ENCODE measurements at places on chromosomes 6 and 20. TPM values are rescaled to one million over a fixed set of nuclear protein-coding genes. Genes with fewer than 3 reads are reported as not detected.

- no peak for DNase-seq
Observed at GRCh38 chr6:24031496-24031895, 94.5 kb upstream of the NRSN1 start.

GRCh38 chr20:51914758-51915157, 112.4 kb upstream of the SALL4 start:
- DNase-seq: no peak

DNA sequence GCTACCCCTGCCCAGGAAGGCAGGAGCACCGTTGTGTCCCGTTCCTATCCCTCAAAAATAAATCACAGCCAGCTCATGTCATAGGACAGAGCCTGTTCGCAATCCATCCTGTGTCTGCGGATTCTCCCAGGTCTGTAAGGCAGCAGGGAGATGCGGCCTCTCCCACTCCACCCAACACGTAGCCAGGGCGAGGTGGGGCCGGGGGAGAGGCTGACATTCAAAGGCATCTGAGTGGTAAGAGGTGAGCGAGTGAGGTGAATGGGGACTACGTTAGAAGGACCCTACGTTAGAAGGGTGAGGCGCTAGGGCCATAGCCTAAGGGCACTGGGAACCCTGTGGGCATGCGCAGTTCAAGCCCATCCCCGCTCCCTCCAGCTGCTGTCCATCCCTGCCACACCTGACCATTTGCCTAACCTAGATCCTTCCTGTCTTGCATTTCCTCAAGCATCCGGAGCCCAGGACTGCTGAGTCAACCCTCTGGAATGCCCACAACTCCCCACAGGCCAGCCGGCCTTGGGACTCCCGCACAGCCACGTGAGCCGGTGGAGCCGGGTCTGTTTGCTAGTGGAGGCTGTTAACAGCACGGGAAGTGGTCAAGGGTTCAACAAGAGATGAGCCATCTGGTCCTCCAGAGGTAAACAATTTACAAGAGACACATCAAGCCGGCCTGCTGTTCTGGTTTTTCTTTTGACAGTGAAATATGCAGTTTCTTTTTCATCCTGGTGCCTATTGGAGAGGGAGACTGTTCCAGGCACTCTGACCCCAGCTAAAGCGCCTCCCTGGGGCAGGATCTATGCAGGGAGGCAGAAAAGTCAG, 45.9 kb downstream of the RIPOR3 start:
- DNase-seq: peak; percentile 97

- no peak for DNase-seq
Observed at GRCh38 chr6:38861926-38862401, 146.9 kb downstream of the DNAH8 start.

GRCh38 chr6:121848523-121849255, 413.2 kb downstream of the GJA1 start:
- no peak for DNase-seq

DNA sequence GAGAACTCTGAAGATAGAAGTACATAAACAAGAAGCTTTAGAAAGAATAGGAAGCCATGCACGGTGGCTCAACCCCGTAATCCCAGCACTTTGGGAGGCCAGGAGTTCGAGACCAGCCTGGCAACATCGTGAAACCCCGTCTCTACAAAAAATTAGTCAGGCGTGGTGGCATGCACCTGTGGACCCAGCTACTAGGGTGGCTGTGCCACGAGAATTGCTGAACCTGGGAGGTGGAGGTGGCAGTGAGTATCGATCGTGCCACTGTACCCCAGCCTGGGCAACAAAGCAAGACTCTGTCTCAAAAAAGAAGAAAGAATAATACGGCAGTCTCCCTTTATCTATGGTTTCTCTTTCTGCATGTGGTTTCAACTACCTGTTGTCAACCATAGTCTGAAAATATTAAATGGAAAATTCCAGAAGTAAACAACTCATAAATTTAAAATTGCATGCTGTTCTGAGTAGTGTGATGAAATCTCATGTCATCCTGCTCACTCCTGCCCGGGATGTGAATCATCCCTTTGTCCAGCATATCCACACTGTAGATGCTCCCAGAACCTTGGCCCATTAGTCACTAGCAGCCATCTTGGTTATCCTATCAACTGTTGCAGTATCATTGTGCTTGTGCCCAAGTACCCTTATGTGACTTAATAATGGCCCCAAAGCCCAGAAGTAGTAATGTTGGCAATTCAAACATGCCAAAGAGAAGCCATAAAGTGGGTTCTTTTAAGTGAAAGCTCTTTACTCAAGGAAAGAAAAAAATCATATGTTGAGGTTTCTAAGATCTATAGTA, 22.1 kb downstream of the DEK start:
- no peak for DNase-seq

DNA sequence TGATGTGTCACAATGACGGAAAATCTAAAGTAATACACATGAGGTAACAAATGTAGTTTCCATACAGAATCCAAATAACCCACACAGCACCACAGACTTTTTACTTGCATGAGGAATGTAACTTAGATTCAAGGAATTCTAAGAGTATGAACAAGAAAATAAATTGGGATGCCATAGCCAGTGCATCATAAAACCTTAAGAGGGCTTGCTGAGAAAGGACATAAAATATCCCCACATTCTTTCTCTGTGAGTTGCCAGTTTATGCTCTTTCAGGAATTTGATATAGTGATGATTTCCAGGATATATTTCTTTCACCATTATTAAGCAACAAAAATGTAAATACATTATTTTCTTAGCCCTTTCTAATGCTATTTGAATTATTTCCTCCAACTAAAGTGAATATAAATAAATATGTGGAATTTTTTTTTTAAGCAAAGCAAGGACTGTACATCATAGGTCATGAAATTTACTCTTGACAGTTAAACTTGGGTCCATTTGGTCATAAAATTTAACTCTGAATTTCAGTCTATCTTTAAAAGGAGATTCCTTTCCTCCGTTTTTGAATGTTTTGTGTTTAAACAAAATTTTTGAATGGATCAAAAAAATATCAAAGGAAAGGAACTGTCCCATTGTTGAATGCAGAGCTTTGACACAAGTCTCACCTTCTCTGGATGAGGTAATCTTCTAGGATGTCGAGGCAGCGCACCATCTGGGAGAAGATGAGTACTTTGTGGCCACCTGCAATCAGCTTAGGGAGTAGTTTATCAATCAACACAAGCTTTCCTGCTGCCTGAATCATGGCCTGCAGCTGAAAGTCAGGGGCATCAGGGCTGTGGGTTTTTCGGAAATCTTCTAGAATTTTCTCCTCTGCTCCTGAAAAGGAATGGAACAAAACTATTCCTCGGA, 116.3 kb upstream of the EMILIN3 start:
- no peak for DNase-seq

DNA sequence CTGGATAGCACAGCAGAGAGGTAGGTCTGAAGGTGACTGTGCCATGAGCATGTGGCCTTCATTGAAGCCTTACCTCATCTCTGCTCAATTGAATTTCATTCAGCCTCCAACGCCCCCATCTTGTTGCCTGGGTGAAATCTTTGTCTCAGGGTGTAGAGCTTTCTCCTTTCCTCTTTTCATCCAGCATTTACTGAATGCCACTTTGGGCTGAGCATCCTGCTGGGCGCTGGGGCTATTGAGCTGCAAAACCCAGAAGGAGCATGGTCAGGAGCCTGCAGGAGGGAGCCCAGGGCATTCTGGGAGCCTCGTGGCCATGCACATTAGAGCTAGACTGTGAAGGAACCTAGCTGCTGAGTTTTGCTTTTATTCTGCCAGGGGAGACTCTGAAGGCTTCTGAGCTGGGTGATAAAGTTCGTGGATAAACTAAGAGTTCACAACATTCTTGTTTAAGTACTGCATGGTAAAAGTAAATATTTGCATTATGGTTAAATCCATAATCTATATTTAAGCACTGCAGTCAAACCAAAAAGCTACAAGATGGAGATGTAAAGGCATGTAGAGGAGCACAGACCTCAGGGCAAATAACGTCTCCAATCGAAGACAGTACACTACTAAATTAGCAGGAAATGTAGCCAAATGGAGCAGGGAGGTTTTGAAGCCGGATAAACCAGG, 13.2 kb upstream of the ASXL1 start:
- DNase-seq: no peak

DNA sequence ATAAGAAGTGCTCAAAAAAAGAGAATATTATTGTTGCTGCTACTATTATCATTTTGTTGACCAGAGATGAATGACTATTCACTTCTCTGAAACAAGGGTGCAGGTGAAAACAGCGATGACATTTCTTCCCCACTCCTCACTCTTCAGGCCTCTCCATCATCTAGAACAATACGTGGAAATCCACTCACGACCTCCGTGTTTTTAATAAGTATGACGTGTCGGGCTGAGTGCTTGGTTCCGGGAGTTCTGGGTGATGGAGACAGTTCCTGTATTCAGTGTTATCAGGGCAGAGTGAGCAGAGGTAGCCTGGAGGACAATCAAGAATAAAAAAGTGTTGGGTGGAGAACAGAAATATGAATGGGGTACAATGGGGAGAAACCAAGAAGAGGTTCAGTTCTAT, 130.0 kb upstream of the ZNF217 start:
- DNase-seq: no peak

- DNase-seq: no peak
Observed at GRCh38 chr6:6804843-6805615, 216.5 kb downstream of the LY86 start.

GRCh38 chr20:49285813-49286494, 8.1 kb upstream of the ZNFX1 start:
- no peak for DNase-seq

DNA sequence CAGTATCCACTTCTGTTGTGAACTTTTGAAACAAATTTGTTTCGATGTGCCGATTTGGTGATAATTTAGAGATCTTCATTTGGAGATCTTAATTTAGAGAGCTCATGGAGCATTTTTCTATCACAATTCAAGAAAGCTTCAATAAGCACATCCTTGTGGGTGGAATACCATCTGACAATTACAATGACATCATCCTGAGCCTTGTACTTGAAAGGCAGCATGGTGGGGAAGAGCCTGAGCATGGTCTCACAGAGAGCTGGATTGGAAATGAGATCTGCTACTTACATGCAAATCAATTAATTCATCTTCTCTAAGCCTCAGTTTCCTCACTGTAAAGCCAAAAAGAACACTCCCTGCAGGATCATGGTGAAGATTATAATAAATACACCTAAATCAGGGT, 75.9 kb downstream of the FRK start:
- no peak for DNase-seq

GRCh38 chr20:11158146-11158545, 484.3 kb upstream of the JAG1 start:
- no peak for DNase-seq

DNA sequence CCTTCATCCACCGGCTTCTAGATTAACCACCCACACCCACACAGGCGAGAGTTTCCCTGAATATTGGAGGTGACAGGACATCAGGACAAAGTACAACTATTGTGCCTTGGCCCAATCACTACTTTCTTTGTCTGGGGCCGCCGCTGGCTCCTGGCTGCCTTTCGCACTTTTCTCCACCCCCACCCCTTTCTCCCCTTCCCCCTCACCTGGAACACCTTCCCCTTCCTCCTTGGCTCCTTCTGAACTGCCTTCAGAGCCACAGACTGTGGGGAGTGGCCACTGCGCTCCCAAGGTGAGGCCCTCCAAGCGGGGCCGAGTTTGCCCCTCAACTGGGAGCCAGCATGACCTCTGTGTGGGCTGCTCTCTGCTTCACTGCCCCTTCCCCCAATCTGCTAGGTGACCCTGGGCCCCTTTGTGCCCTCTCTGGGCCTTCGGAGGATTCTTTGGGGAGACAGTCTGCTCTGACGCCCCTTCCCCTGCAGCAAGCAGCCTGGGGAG, 3.0 kb upstream of the VEGFA start:
- DNase-seq: peak; percentile 76

The COL12A1 gene
- polyA plus RNA-seq: 32.3 TPM

The MCHR2 gene
- not detected for polyA plus RNA-seq

The CNKSR3 gene
- 34.6 TPM for polyA plus RNA-seq

The TREML1 gene
- polyA plus RNA-seq: not detected

Data from small intestine (tissue), 16 donors.